ENCODE measurements at places on chromosomes 6 and 20.

- DNase-seq = no peak
These were observed 81.3 kb downstream of the AFDN start for GRCh38 chr6:167907837-167908681.

DNA sequence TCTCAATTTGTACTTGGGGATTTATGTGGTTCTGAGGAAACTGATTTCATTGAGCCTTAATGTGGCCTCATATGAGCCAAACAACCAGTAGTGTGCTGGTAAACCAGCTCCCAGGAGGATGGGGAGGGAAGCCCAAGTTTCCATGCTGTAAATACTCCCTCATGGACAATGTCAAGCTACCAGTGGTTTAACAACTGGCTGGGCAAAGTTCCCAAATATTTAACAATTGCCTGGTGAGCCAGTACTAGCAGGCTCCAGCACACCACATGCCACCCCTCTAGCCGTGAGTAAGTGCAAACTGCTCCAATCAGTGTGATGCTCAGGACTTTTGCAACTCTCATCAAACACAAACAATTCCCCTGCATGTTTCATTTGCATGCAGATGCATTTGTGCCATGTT lies 19.2 kb upstream of the CDKN1A start:
- no peak for DNase-seq

DNA sequence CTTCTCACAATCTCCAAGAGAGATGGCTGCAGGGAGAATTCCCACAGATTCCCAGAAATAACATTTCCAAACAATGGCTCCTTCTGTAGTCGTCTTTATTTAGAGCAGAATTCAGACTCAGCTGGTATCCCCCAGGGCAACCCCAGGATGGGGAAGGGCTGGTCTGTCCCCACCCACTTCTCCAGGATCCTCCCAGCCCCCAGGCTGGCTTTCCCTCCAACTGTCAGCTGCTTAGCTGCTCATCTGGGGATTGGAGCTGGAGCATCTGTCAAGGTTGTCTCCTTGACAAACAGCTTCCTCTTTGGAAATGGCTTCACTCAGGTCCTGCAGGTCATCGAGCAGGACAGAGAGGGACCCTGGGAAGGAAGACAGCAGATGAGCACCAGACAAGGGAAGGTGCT lies 3.5 kb upstream of the PSORS1C2 start:
- DNase-seq = no peak

GRCh38 chr20:59938696-59939051 lies 1.4 kb downstream of the PPP1R3D start:
- DNase-seq = no peak

GRCh38 chr6:145025488-145025887 lies 709.8 kb downstream of the EPM2A start:
- no peak for DNase-seq

GRCh38 chr20:33687993-33688937 lies 2.1 kb upstream of the E2F1 start:
- DNase-seq = no peak

- DNase-seq = no peak
These were observed 34.2 kb upstream of the MDGA1 start for GRCh38 chr6:37731888-37732287.

DNA sequence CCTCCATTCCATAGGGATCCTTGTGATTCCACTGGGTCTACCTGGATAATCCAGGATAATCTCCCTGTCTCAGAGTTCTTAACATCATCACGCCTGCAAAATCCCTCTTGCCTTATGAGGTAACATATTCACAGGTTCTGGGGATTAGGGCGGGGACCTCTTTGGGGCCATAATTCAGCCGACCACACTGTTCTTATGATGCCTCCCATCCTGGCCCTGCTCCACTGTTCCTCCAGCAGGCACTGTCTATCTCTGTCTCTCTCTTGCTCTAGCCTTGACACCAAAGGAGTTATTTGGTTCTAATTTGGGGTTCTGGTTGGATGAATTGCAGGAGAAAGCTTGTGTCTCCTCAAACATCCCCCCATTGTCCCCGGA lies 168.1 kb downstream of the NFATC2 start:
- no peak for DNase-seq

- DNase-seq = no peak
These were observed 928.9 kb upstream of the CITED2 start for GRCh38 chr6:140303218-140303949.

- DNase-seq = peak; percentile 4
These were observed 7.3 kb downstream of the TFAP2D start for GRCh38 chr6:50720623-50721022.

DNA sequence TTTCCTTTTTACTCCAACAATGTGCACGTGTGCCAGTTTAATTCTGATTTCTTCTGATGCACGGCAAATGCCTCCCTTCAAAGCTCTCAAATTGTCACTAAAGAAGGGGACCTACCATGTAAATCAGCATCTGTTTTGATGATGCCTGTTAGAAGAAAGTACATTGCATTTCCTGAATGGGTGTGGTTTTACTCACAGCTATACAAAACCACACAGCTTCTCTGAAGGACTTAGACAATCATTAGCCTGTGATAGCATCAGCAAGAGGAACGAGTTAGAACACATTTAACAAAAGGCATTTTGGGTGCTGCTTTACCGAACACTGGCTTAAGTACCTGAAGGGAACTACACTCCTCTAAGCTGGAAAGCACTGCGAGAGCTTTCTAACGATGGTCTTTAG lies 109.4 kb downstream of the ATXN1 start:
- DNase-seq = no peak

DNA sequence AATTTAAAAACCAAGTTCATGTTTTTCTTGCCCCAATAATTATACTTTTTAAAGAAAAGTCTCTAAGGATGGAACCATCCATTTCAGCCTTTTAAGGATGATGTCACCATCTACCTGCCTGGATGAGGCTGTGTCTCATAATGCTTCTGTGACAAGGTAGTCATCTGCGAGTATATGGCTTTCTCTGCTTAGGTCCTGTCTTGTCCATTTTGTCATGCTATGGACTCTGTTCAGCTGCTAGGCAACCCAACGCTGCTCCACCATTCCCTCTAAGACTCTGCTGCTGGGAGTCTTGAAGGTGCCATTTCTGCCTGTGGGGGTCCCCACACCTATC lies 459.8 kb upstream of the RUNX2 start:
- DNase-seq = no peak

GRCh38 chr20:58839474-58839874 lies 11.2 kb downstream of the GNAS-AS1 start:
- DNase-seq = no peak

- DNase-seq = no peak
These were observed 43.1 kb upstream of the BEND6 start for GRCh38 chr6:56911847-56912246.

GRCh38 chr20:51135926-51136715 lies 113.2 kb upstream of the KCNG1 start:
- no peak for DNase-seq

DNA sequence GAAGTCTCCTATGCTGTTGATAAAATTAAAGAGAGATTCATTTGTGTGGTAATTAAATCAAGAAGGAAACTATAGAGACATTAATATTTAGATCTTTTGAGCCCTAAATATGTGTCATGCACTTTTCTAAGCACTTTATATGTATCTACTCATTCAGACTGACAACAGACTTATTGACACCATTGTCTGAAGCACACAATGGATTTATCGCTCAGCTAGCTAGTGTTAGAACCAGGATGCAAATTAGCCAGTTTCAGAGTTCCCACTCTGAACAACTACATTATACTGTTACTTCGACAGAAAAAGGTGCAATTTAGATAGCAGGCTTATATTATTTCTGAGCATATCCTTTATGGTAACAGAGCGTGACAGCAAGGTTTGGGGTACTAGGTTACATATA lies 27.7 kb upstream of the KIAA0408 start:
- DNase-seq = no peak

DNA sequence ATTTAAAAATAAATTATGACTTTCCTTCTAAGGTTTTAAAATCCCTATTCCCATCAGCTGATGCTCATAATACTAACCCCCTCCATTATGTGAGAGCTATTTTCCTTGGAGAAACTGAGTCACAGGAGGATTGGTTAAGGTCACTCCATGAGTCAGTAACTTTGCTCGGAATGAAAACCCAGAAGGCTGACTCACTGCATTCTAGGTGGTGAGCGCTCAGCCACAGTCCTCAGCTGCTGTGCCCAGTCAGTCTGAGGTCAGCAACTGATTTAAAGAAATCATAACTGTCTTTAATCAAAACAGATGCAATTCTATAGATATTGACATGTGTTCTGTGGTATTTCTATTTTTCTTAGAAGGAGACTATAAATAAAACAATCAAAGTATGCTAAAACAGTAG lies 359.2 kb downstream of the GJA1 start:
- DNase-seq = peak; percentile 78

GRCh38 chr6:160789263-160790027 lies 87.4 kb downstream of the PLG start:
- DNase-seq = no peak

DNA sequence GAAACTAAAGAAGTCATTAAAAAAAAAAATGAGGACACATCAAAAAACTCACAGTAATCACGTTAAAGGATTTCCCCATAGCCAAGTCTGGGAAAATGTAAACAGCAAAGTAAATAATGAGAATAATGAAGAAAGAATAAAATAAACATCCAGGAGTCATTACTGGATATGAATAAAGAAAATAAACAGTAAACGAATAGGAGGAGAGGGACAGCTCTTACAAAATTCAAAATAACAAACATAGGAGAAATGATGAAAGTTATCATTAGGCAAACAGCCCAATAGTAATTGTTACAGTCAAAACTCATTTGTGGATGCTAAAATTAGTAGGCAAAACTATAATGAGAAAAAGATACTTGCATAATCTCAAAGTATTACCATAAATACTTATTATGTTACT lies 8.0 kb upstream of the UBD start:
- DNase-seq = no peak

DNA sequence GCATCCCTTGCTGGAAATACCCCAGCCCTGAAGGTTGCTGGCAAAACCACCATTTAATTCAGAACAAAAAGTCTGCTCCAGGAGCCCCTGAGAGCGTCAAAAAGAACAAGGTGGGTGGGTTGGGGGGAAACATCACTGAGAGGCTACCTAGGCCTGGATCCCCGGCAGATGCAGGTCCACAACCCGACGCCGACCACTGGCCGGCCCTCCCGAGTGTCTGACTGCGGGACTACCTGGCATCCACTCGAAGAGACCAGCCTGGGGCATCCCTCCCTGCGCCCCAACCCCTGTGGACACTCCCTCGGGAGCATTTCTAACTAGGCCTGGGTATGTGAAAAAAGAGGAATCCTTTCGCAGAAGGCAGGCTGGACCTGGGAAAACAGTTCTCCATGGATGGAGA lies 47.2 kb downstream of the FAM209B start:
- no peak for DNase-seq

DNA sequence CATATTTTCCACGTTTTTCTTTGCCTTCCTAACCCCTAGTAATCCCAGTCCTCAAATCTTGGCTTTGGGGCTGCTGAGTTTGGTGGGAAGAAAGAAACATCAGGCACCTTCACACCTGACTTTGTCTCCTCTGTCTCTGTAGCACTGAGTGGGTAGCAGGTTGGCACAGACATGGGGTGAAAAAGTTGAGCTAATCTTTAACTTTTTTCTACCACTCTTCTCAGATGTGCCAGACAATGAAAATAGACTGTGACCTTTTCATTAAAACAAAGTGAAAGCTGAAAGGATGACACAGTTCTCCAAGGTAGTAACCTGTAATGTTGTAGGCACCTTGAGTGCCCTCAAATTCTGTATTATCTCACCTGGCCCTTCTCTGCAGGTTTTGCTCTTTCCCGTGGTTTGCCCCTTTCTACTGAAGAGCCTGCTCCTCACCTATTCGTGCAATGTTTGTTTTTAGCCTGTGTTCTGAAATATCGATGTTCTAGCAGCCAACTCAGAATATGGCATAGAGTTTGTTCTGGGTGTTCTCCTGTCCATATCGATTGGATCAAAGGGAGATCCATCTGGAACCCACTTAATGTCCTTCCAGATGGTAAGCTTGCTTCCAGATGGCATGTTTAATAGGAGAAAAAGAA lies 57.8 kb upstream of the ATXN1 start:
- DNase-seq = no peak

DNA sequence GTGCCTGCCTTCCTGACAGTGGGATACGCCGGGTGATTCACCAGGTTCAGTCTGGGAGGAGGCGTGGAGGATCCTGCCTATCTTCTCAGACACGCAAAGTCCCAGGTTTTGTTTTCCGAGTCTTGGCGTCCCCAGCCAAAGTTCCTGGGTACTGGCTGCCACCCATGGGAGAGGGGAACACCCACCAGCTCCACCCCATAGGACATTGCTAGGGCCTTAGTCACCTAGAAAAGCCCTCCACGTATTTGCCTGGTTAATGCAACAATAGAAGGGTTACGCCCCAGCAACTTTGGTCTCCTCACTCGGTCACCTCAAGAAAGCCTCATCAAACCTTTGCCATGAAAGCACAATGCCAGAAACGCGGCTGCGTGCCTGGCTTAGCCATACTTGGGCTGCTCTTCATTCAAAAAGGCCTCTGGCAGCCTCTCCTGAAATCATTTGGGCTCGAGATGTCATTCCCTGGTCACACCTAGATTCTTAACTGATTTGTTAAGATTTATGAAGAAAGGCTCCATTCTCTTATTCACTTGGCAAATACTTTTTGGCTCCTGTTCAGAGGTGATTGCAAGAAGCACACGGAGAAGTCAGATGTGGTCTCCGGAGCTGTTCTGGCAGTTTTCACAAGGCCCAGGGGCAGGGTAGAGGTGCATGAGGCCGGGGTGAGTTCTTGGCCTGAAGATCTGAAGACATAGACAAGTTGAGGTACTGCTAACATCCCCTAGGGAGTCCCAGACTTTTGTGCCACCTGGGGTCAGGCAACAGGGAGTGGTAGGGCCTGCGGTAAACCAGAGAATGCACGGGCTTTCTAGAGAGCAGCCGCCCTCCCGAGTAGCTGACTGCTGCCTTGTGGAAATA lies 35.5 kb upstream of the ZNF133 start:
- peak; percentile 11 for DNase-seq

DNA sequence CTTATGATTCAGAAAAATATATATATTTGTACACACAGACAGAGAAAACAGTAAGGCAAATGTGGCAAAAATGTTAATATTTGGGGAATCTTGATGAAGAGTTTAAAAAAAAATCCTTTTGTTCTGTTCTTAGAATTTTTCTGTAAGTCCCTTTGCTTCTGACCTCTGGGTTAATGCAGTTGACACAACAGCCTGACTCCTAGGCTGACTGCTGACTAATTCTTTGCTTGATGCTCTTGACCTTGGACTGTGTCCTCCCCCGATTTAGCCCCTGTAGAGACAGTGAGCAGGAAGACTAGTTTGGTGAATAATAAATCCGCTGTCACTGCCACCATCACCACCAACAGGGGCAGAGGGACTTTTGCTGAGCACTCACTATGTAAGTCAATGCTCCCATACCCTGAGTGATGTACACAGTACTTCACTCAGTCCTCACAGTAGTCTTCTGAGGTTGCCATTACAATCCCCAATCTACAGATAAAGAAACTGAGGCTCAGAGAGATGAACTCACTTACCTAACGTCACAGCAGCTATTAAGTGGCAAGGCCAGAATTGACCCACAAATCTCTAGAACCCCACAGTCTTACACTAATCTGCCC lies 71.7 kb downstream of the SNX5 start:
- no peak for DNase-seq

Measured in retinal pigment epithelial cell (primary cell).